H4 (cell line): ENCODE measurements at places on chromosomes 2 and 18.

GRCh38 chr18:79735071-79735980, 55.7 kb downstream of the CTDP1 start:
- DNase-seq, result no peak

DNA sequence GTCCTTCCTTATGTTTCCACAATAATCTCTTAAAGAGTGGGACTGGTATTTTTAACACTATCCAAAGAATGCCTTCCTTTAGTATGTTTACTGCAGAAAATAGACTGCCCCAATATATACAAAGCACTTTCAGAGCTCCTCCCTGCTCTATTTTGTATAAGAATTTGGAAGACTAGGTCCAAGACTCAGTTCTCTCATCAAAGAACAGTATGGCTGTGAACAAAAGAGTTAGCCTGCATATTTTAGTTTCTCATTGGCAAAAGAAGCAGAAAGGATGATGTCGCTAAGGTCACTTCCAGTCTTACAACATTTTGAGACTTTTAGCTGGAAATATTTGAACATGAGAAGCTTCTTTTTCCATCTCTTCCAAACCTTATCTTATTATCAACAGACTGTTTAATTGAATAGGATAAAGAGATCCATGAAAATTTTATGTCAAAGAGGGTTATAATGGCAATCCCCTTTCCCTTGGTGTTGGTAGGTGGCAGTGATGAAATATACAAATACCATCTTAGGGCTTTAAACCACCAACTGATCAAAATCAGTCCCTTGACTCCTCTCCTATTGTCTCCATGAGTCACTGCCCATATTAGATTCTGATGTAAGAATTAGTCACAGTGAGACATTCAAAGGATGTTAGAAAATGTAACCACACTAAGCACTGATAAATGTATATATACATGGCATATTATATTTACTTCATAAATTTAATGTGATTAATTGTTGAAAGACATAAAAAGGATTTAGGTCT, 266.9 kb upstream of the DSEL start:
- DNase-seq, result peak; percentile 82

DNA sequence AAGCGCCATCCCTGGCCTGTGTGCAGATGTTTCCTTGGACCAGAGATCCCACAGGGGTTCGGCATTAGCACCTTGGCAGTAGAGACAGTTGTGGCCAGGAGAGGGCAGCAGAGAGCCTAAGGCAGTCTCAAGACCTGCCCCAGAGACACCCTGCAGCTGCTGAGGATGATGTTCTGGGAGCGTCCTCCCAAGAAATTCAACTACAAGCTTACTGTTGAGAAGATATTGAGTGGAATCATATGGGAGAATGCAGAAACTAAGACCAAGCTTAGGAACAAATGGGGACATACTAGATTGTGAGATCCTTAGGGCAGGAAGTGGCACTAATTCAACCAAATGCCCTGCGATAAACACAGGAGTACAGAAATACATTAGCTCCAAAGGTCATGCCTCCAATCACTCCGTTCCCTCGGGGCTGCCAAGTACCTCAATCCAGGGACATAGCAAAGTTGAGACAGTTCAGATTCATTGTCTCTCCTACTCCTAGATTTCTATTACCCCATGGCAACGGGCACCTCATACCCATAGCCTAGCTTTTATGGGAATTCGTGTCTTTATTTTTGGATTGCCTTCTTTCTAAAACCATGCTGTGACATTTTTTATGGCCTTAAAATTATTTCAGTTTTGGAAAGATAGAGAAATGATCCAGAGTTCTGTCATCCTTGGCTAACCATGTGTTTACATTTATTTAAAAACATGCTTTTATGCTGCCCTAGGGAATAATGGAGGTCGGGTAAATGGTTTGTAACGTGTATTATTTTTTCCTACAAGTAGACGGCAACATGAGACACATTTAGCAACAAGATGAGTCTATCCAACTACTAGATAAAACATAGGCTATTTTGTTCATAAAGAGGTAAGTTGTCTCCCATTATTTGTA, 2.2 kb upstream of the ERMN start:
- DNase-seq, result peak; percentile 68

- DNase-seq, result no peak
Measured at GRCh38 chr2:229646186-229646723, 68.1 kb downstream of the DNER start.

DNA sequence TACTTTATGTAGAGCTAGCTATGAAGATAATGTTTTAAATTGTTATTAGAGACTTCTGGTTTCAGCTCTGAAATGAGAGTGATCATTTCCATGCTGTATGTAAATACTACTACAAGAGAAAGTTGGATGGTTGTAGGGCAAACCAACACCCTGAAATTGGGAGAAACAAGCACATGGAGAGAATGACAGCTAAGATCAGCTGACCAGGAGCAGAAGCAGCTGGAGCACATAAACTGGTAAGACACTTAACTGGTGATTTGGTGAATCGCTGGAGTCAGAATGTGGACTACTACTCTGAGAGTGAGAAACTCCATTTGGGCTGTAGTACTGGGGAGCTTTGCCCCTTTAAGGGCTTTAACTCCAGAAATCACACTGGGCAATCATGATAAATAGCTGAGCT, 226.8 kb downstream of the RND3 start:
- no peak for DNase-seq

DNA sequence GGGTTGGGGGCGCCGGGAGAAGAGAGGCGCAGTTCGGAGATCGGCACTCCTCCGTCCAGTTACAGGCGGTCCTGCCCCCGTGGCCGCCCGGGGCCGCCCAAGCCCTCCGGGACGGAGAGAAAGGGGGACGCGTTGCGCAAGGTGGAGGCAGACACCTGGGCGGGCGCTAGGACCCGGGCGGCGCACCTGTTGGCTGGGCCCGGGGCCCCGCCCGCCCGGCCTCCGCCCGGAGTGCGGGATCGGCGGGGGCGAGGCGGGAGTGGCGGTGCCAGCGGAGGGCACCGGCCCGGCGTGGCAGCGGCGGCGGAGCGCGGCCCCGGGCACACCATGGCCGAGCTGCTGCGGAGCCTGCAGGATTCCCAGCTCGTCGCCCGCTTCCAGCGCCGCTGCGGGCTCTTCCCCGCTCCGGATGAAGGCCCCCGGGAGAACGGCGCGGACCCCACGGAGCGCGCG, at the start of gene SGPP2:
TSS of gene SGPP2 (plus strand) at position 268 of the 453 bp plus-strand sequence. CDS start at position 328, 60 bp downstream.
- DNase-seq, result no peak

GRCh38 chr2:120454654-120455385, 108.9 kb downstream of the INHBB start:
- no peak for DNase-seq

GRCh38 chr2:114049826-114050225, 159.9 kb downstream of the ACTR3 start:
- no peak for DNase-seq

GRCh38 chr2:71923887-71924533, 223.7 kb downstream of the CYP26B1 start:
- peak; percentile 67 for DNase-seq
